ENCODE measurements at places on chromosomes 13 and 19. TPM values are rescaled to one million over a fixed set of nuclear protein-coding genes. Genes with fewer than 3 reads are reported as not detected.

Gene TSKS
- 0.42 TPM for total RNA-seq

Gene NBEA
- 14.0 TPM for total RNA-seq

Gene MAP4K1
- 13.2 TPM for total RNA-seq

Gene ZNF699
- 12.4 TPM for total RNA-seq

Gene CEACAM5
- total RNA-seq = 0.30 TPM

Gene NKG7
- total RNA-seq = 3.3 TPM

All from aorta (tissue), 5 donors.